Fibroblast of skin of left quadriceps (primary cell): ENCODE measurements at places on chromosomes 13 and 19.
A peak's percentile ranks its signal among the peaks of the same experiment; 100 is the strongest.

GRCh38 chr13:20227730-20228129 lies 4.4 kb downstream of the GJB6 start:
- DNase-seq, result no peak

- no peak for DNase-seq
These were observed 793.9 kb upstream of the PCDH20 start for GRCh38 chr13:62209529-62209928.

DNA sequence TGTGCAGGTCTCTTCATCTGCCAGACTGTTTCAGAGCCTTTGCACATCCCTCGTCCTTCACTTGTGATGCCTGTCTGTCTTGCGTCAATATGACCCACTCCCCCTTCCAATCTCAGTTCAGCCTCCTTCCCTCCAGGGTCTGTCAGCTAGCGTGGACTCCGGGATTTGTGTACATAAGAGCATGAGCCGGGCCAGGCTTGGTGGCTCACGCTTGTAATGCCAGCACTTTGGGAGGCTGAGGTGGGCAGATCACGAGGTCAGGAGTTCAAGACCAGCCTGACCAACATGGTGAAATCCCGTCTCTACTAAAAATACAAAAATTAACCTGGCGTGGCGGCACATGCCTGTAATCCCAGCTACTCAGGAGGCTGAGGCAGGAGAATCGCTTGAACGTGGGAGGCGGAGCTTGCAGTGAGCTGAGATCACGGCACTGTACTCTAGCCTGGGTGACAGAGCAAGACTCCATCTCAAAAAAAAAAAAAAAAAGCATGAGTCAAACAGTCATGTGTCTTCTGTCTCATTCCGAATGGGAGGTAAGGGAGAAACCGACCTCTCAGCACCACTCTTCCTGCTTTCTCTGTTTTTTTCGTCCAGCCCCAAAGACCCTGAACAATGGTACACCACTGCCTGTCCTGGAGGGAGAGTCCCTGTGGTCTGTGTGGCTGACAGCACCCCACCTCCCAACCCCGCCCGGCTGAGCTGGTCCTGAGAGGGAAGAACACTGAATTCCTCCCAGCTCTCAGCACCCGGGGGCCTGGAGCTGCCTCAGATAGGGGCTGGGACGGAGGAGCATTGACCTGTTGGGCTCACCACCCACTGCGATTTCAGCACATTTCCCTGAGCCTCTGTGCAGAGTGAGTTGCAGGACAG lies 2.4 kb upstream of the SIGLEC9 start:
- no peak for DNase-seq

DNA sequence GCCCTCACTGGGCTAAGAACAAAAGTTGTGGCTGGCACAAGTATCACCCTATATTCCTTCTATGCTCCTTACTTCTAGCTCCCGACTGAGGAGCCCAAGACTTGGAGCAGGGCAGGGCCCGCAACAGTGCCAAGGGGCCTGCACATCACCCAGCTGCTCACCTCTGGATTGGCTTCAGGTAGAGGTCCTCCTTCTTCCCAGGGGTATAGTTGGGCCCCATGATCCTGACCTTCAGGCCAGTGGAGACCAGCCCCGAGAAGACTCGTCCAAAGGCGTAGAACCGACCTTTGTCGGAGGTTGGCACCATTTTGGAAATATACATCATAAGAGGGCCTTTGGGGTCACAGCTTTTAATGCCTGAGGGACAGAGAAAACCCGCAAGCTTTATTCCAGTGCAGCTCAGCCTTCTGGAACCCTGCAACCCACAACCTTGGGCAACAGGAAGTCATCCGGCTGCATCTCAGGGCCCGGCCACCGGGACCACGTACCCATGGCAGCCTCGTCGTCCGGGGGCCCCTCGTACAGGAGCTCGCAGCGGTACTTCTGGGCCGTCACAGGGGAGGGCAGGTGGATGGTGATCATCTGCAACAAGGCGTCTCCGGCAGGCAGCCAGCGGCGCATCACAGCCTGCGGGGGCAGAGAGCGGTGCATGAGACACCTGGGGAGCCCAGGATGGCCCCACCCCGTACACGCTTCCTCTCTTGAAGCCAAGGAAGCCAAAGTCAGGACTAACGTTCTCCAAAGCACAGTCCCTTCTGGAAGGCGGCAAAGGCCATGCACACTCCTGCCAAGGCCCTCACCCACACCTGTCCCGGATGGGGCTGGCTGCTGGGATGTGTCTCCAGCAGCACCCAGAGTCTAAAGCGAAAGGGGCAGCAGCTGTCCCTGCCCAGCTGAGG lies 4.7 kb downstream of the EEF2 start:
- no peak for DNase-seq

DNA sequence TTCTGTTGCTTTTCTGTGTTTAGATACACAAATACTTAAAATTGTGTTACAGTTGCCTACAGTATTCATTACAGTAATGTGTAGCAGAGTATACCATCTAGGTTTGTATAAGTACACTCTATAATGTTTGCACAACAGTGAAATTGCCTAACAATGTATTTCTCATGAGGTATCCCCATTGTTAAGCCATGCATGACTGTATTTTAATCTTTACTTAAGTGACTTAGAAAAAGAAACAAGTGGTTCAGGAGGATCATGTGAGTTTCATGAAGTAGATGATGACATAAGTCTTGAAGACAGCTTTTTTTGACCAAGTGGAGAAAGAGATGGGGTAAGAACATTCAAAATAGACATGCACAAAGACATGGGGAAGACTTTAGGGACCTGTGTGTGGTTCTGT lies 8.4 kb upstream of the KCTD4 start:
- DNase-seq, result no peak

- DNase-seq, result no peak
These were observed 13.1 kb upstream of the LAMP1 start for GRCh38 chr13:113283904-113284303.

DNA sequence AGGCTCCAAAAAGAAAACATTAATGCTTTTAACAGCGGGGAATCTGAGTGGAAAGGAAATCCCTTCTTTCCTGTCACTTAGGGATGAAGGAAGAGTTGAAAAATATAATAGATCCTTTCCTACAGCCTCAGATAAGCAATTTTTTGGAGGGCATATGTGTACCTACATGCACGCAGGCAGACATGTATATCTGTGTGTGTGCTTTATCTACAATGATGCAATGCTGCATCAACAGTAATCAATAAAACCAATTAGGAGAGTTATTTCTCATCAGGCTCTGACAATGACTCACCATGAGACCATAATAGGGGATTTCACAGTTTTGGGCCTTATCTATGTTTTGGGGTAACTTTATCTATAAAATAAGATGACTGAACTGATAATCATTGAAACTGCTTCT lies 444.1 kb downstream of the ITGBL1 start:
- DNase-seq, result no peak

GRCh38 chr19:35135389-35135909 lies 590 bp upstream of the LGI4 start:
- peak; percentile 18 for DNase-seq

- DNase-seq, result peak; percentile 63
These were observed 3.1 kb upstream of the CTXN1 start for GRCh38 chr19:7928741-7929701.

- no peak for DNase-seq
These were observed 13.2 kb upstream of the TCF3 start for GRCh38 chr19:1665565-1666047.

DNA sequence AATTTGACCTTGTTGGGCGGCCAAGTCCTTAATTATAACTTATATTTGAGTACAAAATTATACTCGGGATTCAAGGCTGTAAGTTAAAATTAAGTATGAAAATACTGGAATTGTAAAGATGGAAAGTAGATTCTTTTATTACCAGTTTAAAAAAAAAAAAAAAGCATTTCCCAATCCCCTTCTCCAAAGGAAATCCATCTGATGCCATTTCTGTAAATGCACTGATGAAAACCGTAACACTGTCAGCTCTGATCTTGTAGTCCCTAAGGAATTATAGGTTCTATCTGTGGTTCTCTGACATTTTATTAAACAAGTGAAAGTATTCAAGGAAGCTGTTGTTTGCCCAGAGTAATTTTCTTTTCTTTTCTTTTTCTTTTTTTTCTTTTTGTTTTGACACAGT lies 41.6 kb upstream of the HNRNPA1L2 start:
- DNase-seq, result no peak

DNA sequence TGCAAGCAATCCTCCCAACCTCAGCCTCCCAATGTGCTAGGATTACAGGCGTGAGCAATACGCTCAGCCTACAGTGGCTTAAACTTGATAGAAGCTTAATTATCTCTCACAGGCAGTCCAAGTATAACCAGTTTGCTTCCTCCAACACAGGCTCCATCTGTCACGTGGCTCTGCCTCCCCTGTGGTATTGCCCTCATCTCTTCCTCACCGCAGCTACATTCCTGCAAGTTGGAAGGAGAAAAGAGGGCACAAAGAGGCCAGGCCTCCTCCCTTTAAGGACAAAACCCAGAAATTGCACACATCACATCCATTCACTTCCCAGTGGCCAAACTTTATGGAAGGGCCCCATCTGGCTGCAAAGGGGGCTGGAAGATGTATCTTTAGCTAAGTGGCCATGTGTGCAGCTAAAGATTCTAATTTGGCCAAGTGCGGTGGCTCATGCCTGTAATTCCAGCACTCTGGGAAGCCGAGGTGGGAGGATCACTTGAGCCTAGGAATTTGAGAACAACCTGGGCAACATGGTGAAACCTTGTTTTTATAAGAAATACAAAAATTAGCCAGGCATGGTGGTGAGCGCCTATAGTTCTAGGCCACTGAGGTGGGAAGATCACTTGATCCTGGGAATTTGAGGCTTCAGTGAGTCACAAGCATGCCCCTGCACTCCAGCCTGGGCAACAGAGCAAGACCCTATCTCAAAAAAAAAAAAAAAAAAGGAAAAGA lies 3.1 kb upstream of the SDHAF1 start:
- DNase-seq, result no peak

- peak; percentile 1 for DNase-seq
These were observed 239.2 kb upstream of the SLITRK1 start for GRCh38 chr13:84121456-84121855.

GRCh38 chr13:81929988-81930387 lies 1589.1 kb upstream of the SPRY2 start:
- DNase-seq, result peak; percentile 0

DNA sequence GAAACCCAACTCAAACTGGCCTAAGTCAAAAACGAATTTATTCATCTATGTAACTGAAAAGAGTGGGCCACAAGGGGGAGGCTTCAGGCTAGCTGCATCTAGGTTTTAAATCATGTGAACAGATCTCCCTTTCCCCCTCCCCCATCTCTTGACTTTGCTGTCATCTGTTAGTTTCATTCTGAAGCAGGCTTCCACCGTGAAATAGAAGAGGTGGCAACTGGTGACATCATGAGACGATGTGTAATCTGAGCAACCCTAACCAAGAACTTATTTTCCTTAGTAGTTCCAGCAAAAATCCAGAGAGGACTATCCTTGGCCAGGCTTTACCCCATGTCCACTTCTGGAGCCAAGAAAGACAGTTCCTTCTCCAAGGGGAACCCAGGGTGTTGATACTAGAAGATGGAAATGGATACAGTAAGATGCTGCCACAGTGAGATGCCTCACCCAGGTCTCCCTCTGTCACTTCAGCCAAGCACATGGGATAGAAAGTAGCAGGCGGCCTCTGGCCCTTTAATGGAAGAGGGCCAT lies 9.4 kb downstream of the SAMD4B start:
- no peak for DNase-seq

GRCh38 chr19:18684642-18684993 lies 1.1 kb downstream of the CRTC1 start:
- no peak for DNase-seq

GRCh38 chr19:36838784-36839324 lies 667 bp upstream of the ZNF790 start:
- no peak for DNase-seq

- DNase-seq, result no peak
These were observed 2.5 kb downstream of the VPS36 start for GRCh38 chr13:52447815-52448552.

- DNase-seq, result no peak
These were observed 184.2 kb downstream of the MAB21L1 start for GRCh38 chr13:35292329-35292728.

GRCh38 chr13:111536075-111536642 lies 215.7 kb downstream of the TEX29 start:
- DNase-seq, result no peak

GRCh38 chr13:59459972-59460371 lies 703.8 kb downstream of the DIAPH3 start:
- DNase-seq, result peak; percentile 53

- DNase-seq, result no peak
These were observed 234.3 kb downstream of the LMO7 start for GRCh38 chr13:75870397-75870903.

DNA sequence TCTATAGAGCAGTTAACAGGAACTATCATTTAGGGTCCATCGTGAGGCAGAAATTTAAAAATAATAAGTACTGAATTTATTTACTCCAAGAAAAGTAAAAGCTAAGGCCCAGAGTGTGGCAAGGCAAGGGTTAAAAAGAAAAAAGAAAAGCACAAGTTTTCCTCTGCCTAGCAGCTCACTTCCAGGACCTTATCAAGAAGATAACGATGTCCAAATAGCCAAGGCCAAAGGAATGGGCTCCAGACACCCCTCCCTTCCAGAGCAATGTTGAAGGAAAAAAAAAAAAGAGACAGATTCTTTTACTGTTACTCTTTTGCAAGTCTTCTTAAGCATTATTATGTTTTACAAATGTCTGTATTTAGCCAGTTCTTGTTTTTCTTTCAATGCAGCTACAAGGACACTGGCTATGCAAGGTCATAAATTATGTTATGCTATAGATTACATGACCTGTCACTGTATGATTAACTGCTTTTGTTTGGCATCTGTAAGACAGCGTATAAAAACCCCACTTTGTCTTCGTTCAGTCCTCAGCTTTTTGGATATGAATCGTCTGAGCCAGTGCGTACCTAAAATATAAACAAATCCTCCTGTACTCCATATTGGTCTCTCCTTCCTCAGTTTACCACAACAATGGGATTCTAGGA lies 2.9 kb upstream of the ZNF700 start:
- no peak for DNase-seq

GRCh38 chr19:54062643-54063042 lies 1.1 kb downstream of the VSTM1 start:
- no peak for DNase-seq

GRCh38 chr19:5147074-5147977 lies 178.4 kb downstream of the KDM4B start:
- DNase-seq, result no peak

DNA sequence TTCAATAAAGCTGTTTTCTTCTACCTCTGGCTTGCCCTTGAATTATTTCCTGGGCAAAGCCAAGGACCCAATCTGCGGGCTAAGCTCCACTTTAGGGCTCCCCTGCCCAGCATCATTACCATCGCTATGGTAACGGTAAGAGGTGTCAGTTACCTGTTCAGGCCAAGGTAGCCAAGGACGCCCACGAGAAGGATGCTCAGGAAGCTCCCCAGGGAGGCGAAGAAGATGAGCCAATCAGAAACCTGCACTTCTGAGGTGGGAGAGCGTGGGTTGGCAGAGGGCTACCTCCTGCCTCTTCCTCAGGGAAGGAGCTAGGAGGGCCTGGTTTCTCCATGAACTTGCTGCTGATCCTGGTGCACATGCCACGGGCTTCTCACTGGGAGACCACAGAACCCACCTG lies 24.7 kb downstream of the IL12RB1 start:
- no peak for DNase-seq

- no peak for DNase-seq
These were observed 17.6 kb downstream of the VSTM2B start for GRCh38 chr19:29543381-29543780.

- no peak for DNase-seq
These were observed 50.2 kb downstream of the ZNF146 start for GRCh38 chr19:36265064-36265463.
